Glomerular endothelial cell (primary cell): ENCODE measurements at places on chromosomes 12 and 14.

GRCh38 chr14:86363047-86363446, 833.1 kb downstream of the FLRT2 start:
- no peak for DNase-seq

DNA sequence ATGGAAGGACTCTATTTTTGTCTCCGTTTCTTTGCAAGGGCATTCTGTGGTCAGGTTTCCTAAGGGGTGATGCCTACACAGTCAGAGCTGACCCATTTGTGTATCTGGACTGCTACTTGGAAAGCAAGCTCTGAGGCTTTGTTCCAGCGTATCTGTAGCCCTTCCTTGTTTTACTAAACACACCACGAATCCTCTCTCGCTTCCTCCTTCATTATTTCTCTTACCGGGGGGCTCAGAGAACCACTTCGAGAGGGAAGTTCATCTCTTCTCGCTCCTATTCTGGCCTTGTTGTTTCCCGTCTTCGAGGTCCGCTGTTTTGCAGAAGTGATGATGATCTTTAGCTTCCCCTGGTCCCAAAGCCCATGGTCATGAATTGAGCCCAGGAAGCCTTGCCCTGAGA, 164.7 kb downstream of the SSPN start:
- no peak for DNase-seq

DNA sequence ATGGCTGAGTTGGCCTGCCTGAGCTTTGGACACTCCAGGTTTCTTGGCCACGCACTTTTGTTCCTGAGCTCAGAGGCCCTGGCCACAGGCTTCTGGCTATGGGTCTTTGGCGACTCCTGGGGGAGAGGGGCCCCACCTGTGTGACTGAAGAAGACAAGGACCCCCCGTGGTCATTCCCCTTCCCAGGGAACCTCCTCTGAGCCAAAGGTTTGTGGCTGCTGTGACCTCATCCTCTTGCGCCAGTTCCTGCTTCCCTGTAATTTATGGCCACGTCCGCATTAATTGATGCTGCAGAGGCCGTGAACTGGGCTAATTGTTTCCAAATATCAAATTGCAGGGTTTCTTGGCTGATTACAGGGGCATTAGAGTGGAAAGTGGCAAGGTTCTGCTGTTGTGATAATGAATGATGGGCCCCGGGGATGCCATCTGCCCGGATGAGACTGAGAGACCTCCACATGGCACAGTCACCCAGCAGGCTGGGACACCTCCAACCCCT, 27.6 kb upstream of the NOS1 start:
- DNase-seq, result no peak

DNA sequence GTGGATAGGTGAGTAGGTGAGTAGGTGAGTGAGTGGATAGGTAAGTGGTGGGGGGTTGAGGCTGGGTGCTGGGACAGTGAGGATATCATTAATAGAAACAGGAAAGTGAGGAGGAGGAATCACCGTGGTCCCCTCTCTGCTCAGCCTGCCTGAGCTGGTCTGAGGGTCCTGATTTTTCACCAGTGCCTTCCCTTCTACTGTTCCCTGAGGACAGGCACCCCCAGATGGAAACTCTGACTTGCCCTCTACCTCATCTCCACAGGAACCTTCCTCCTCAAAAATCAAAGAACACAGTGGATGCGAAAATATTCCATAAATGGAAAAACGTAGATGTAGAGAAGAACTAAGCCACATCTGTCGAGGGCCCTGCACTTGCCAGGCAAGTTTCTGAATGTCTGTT, 1.9 kb downstream of the GPR68 start:
- no peak for DNase-seq

DNA sequence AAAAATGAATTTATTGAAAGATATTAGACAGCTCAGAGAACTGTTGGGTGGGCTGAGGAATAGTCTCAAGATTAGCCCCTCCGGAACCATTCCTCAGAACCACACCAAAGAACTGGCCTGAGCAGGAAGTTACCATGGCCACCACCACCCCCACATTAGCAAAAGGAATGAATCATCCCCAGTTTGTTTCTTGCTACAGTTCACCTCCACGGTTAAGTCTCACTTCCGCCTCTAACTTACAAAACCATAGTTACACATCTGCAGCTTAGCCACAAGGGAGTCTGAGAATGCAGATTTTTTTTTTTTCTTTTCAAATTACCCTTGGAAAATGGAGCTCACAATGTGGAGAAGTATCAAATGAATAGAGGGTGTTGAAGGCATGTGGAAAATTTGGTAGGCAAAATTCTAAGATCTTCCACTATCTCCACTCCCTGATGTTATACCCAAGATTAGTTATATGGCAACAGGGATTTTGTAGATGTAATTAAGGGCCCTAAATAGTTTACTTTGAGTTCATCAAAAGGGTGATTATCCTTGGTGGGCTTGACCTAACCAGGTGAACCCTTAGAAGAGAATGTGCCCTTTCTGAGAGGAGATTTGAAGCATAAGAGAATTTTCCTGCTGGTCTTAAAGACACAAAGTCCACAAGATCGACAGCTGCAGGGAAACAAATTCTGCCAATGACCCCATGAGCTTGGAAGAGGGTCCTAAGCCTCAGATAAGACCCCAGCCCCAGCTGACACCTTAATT, 129.8 kb upstream of the KRR1 start:
- DNase-seq, result no peak

GRCh38 chr14:85003805-85004204, 526.1 kb upstream of the FLRT2 start:
- DNase-seq, result no peak

- DNase-seq, result no peak
These were observed 678.7 kb upstream of the TMEM132C start for GRCh38 chr12:127588249-127588648.
